ENCODE measurements at places on chromosomes 2 and 18.

- no peak for DNase-seq
Observed at GRCh38 chr2:67108231-67108630, 288.9 kb upstream of the ETAA1 start.

DNA sequence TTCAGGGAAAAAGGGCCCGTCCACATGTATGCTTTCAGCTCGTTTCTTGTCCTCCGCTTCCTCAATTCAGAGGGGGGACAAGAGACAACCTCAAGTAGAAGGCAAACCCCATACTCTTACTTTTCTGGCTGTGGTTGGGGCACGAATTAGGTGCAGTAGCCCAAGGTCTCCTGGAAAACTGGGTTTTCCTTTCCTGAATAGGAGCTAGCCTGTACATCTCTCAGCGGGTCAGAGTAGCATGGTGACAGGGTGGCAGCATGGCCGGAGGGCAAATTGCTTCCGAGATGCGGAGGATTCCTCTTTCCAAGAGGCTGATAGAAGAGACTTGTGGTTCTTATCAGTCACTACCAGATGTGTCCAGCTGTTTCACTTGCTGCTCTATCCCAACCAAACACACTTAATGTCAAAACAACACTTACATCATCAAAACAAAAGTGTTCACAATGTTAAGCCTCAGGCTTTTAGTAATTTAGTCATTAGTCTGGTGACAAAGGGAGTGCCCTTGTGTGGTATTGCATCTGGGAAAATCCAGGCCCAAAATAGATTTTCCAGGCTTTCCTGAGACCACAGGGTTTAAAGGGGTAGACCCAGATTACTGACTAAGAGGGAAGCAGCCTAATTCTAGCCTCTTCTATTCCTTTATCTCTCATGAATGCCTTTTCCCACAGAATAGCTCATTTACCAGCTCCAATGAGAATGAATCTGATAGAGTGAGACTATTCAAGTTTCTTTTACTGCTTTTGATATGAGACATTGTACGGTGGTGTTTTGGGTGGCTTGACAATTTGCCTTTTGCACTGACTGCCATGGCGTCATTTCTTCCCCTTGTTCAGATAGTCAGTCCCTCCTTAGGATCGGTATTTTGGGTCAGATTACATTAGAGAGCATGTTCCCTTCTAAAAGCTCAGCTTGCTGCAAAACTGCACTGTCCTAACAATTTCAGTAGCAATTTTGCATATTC lies 162.0 kb downstream of the LTBP1 start:
- DNase-seq: no peak

GRCh38 chr2:148615381-148615841 lies 29.1 kb upstream of the EPC2 start:
- DNase-seq: no peak

DNA sequence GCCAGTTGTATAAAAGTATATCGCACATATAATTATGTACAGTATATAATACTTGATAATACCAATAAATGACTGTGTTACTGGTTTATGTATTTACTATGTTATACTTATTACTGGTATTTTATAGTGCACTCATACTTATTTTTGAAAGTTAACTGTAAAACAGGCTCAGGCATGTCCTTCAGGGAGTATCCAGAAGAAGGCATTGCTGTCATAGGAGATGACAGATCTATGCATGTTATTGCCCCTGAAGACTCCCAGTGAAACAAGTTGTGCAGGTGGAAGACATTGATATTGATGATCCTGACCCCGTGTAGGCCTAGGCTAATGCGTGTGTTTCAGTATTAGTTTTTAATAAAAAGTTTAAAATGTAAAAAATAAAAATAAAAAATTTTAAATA lies 20.3 kb upstream of the ASXL3 start:
- DNase-seq: no peak

DNA sequence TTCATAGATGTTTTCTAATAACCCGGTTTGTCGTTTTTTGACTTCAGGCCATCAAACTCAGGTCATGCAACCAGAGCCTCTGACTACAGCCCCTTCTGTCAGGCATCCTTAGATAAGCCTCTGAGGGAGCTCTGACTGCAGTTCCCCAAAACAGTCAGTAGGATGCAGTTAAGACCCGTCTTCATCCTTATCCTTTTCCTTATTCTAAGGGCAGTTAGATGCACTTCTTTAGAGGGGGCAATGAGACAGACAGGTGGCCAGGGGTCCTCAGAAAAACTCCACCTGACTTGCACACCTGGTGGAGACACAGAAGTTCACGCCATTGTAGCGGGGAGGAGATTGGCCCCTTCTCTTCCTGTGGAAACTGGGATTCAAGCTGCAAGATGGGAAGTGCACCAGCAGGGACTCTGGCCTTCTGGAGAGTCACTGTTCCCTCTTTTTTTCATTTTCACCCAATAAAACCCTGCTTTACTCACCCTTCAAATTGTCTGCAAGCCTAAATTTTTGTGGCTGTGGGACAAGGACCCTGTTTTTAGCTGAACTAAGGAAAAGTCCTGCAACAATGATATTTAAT lies 104.8 kb upstream of the TFPI start:
- DNase-seq: no peak

DNA sequence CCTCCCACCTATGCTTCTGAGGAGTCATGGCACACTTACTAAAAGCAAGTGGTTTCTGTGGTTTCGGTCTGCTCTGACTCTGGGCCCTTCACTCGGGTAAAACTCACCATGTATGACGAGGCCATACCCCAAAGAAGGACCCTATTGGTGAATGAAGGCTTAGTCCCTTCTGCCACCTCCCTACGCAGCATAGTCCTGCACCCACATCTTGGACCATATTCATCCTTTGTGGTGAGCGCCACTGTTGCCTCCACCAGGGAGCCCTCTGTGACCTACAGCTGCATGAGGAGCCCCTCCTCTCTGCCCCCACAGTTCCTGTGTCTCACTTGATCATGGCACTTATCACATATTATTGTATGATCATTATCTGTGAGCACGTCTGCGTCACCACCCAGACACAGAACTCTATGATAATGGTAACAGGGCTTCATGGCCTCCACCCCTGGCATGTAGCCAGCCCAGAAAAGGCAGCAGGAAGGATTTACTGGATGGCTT lies 113.3 kb downstream of the TFCP2L1 start:
- no peak for DNase-seq

DNA sequence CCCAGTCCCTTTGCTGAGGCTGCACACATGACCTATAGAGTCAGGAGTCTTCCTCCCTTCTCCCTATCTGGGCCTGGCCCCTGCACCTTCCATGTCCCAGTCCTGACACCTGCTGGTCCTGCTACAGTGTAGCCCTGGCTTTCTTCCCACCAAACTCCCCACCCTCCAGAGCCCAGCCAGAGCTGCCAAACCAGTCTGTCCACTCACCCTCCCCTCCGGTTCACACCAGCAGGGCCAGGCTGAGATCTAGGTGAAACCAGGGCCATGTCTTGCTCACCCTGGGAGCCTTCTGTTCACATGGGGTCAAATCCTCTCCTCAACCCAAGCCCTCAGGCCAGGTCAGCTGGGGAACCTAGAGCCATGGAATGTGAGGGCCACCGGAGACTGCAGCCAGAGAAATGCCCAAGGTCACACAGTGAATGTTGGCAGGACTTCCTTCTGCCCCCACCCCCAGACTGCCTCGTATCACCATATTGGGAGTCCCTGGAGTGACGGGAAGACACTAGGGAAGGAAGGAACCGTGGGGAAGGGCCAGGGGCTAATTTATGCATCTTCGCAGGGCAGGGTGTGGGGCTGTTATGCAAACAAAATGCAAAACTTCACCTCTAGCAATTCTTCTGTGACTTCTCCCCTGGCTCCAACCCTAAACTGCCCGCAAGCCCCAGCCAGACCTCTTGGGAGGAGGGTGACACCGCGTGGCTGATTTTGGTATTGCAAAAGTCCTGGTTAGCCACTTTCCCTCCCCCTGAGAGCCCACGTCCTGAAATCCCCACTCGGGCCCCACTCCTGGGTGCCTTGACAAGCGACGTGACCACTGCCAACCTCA lies 14.6 kb downstream of the TNS1 start:
- DNase-seq: peak; percentile 52
